Kidney (tissue), 22 donors: ENCODE measurements at places on chromosomes 16 and 17. TPM values are rescaled to one million over a fixed set of nuclear protein-coding genes. Genes with fewer than 3 reads are reported as not detected.
A peak's percentile ranks its signal among the peaks of the same experiment; 100 is the strongest.

The EZH1 gene
- 20.8 TPM for polyA plus RNA-seq

The OR4D1 gene
- not detected for polyA plus RNA-seq

The MRPL28 gene
- 201 TPM for polyA plus RNA-seq

DNA sequence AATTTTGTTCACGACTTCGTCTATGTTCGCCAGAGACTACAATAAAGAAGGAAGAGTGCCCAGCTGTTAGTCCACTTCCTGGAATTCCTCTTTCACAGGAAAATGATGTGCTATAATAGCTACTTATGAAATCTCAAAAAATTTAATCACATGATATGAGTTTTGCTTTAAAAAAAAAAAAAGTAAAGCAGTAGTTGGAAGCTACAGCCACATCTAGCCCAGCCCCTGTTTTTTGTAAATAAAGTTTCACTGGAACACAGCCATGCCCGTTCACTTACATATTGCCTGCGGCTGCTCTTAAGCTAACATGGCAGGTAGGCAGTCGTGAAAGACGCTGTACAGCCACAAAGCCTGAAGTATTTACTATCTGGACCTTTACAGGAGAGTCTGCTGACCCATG, 15.3 kb downstream of the VPS53 start:
- DNase-seq = no peak

- DNase-seq = peak; percentile 92
Observed at GRCh38 chr17:38557836-38558727, 47.7 kb downstream of the SRCIN1 start.

The CBFA2T3 gene
- 0.75 TPM for polyA plus RNA-seq

DNA sequence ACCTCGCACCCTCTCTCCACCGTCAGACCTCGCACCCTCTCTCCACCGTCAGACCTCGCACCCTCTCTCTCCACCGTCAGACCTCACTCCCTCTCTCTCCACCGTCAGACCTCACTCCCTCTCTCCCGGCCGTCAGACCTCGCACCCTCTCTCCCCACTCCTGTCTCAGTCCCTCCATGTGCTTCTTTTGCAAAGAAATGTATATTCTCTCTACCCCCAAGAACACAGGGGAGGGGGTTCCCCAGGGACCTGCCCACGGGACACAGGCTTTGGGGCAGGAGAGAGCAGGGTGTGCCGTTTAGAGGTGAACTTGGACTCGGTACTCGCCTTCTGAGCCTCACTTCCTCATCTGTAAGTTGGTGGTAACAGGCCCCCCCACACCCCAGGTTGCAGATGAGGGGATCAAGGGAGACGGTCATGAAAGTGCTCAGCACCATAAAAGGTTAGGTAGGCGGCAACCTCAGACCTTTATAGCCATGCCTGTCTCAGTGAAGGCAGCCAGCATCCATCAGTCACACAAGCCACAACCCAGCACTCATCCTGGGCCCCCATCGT, 63.7 kb downstream of the RPH3AL start:
- no peak for DNase-seq

DNA sequence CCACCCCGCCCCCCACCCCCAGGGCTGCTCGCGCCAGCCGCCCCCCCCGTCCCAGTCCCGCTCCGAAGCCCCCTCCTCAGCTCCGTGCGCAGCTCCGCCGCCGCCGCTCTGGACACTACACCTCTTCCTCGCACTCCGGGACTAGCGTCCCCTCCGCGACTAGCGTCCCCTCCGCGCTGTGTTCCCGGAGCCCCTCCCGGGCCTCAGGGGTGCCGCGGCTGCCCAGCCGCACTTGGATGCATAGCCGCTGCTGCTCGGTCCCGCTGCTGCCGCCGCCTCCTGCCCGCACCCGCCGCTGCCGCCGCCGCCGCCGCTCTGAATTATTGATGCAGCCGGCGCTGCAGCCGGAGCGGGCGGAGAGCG, at the start of gene CBLN1:
Gene CBLN1 (minus strand): TSS at position 359 of the 363 bp plus-strand sequence. CDS start 373 bp downstream, outside the sequence.
- DNase-seq = no peak

GRCh38 chr16:72859581-72859980, 188.3 kb downstream of the ZFHX3 start:
- DNase-seq = no peak

The HMOX2 gene
- polyA plus RNA-seq = 116 TPM

DNA sequence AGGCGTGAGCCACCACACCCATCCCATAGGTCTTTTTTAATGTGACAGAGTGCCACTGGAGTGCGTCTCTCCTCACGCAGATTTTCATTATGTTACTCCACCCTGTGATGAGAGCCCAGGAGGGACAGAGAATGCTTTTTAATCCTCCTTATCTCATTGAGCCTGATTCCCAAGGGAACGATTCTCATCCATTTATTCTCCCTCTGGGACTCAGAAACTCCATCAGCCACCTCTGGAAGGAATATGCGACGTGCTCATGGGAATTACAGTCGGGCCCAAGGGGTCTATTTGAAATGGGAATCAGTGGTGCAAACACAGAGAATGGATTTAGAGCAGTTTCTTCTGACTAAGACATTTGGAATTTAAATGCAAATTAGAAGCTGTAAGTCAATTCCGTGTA, 155.9 kb upstream of the HSBP1 start:
- DNase-seq = no peak

DNA sequence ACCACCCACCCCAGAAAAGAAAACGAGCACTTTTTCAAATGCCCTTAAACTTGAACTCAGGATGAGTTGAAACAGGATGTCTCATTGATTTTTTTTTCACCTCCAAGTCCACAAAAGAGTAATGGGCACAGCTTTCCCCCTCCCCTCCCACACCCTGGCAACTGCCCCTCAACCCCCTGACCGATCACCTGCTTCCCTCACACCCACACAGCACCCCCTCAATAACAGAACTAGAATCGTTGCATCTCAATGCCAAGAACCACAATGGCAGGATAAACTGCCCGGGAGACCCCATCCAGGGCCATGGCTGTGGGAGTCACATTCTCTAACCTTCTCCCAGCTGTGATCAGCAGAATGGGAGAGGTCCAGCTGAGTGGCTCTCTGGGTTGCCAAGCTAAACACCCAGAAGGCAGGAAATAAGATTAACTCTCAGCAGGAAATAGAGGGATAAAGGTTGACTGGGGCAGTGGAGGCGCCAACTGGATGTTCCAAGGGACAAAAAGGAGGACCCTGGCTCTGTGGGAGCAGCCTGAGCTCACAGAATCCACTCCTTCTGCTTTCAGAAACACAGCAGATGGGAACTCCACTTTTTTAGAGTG, 128.0 kb upstream of the SDK2 start:
- DNase-seq = no peak

The CMTM2 gene
- not detected for polyA plus RNA-seq

- DNase-seq = no peak
Observed at GRCh38 chr17:77208217-77208808, 67.5 kb downstream of the SEC14L1 start.

The SLFN12L gene
- polyA plus RNA-seq = 0.62 TPM

The OTOP2 gene
- not detected for polyA plus RNA-seq

DNA sequence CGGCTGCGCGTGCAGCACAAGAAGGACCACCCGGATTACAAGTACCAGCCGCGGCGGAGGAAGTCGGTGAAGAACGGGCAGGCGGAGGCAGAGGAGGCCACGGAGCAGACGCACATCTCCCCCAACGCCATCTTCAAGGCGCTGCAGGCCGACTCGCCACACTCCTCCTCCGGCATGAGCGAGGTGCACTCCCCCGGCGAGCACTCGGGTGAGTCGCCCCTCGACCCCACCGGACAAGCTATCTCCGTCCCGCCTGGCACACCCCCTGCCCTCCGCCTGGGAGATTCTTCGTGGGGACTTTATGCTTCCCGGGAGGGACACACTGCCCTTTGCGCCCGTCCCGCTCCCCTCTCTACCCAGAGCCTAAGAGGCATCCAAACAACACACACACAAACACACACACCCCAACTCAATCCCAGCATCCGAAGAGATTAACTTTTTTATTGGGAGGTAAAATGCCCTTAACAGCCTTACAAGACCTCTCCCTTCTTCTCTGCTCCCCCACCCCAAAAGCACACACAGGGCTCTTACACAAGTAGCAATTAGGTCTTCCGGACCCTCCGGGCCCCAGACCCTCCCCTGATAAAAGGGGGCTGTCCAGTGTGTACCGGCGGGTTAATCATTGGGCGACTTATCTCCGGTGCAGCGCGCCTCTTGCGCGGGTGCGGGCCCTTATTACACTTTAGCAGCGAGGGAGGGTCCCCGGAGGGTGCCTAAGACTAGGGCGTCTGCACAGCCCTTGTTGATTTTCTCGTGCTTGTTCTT, 2.1 kb downstream of the SOX9 start:
- peak; percentile 73 for DNase-seq

GRCh38 chr16:56994311-56994710, 5.0 kb downstream of the NLRC5 start:
- DNase-seq = no peak

DNA sequence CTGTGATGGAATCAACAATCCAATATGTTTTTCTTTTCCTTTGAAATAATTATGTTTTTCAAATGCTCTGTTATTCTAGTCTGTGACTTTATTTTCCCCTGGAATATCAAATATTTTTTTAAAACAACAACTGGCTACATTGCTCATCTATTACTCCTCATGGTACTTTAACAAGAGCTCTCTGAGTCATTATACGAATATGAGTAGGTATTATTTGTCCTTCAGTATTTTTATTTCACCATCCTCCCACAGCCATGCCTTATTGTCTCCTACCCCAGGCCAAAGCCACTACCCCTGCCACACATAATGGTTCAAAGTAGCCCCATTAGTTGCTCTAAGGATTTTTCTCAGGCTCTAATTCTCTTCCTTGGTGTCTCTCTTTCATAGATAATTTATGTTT, 1572.3 kb downstream of the CDH8 start:
- DNase-seq = no peak

DNA sequence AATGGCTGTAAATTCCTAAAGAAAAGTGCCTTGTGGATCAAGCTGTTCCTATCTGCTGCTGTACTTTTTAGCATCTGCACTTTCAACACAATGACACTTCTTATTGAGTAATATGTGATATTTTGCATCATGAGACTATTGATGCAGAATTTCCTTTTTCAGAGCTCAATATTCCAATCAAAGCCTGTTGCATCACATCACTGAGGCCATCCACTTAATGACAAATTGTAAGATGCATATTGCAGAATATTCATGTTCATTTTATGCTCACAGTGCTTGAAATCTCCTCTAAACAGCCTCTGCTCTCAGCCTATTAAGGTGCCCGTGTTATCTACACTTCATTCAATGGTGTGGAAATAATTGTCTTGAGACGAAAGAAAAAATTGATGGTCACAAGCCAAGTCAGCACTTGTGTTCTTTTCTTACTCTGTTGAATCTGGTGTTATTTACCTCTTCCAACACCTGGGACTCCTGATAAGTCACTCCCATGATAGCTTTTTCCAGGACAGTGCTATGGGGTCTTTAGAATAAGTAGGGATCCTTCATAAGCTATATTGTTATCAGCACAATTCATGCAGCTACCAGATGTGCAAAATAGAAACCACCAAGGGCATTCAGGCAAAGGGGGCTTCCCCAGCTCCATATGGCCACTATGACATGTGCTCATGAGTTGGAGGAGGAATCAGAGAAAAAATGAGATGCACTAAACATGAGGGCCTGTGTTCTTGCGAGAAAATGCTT, 9.3 kb upstream of the SKAP1 start:
- DNase-seq = no peak

- DNase-seq = no peak
Observed at GRCh38 chr17:40364906-40365305, 369 bp upstream of the GJD3 start.

The FOXK2 gene
- polyA plus RNA-seq = 13.5 TPM

The OR2C1 gene
- polyA plus RNA-seq = not detected

DNA sequence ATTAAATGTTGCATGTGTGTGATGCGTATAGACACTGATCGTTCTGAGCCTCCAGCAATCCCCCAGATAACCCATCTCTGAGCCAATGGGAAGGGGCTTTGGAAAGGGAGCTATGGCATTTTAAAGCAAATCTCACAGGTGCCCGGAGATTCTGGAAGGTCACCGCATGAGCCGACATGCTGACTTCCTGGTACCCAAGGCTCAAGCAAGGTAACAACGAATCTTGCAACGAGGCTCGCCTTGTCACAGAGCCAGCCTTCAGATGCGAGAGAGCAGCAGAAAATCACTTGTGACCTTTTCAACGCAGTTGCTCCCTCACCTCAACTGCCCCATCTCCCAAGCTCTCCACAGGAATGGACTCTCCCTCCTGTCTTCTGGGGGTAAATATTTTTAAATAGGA, 154.8 kb upstream of the CDH5 start:
- no peak for DNase-seq

- DNase-seq = no peak
Observed at GRCh38 chr17:1640329-1641064, 5.0 kb downstream of the SCARF1 start.

GRCh38 chr17:73371285-73371684, 59.5 kb upstream of the CDC42EP4 start:
- DNase-seq = no peak

DNA sequence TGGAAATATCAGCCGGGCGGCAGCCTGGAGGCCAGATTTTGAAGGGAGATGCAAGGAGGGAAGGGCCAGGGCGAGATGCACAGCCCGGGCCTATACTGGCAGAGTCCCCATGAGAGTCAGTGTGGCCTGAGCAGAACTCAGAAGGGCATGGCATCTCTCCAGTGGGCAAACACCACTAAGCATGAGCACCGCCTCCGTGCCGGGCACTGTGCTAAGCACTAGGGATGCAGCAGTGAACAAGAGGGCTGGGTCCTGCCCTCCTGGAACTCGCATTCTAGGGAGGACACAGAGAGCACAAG, 33.5 kb downstream of the TK2 start:
- no peak for DNase-seq

GRCh38 chr17:9842057-9842758, 16.5 kb downstream of the GLP2R start:
- no peak for DNase-seq

GRCh38 chr17:37097154-37097553, 148.4 kb downstream of the AATF start:
- DNase-seq = no peak

The TBC1D3H gene
- polyA plus RNA-seq = not detected

DNA sequence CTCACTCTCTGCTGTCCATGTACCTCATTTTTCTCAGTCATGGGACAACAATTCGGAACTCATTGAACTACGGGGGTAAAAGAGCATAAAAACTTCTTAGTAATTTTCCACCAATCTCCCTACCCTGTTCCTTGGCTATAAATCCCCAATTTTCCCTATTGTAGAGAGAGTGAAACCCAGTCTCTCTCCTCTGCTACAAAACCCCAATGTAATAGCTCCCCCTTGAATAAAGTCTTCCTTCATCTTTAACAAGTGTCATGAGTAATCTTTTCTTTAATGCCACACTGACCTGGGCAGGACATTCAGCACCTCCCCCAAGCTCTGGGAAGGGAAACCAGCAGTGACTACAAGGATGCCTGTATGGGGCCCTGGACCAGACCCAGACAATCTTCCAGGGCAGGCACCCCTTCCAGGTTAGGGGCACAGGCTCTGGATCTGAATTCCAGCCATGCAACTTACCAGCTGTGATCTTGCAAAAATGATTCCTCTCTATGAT, 10.2 kb upstream of the EIF1 start:
- DNase-seq = no peak

DNA sequence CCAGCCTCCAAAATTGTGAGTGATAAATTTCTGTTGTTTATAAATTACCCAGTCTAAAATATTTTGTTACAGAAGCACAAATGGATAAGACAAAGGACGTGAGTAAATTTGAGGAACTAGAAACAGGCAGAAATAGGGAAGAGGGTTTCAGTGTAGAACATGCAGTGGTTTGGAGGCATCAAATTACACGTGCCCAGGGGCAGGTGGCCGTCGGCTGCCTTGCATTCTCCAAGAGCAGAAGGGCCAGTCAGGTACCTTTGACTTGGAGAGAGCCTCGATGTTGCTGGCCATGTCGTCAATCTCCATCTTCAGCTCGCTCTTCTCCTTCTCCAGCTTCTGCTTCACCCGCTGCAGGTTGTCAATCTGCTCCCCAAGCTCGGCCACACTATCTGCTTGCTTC, 54.3 kb downstream of the MYH13 start:
- DNase-seq = no peak

GRCh38 chr17:76199469-76199868, 40.8 kb downstream of the RNF157 start:
- no peak for DNase-seq

The CLEC18A gene
- 87.7 TPM for polyA plus RNA-seq
